Nephron progenitor cell (in vitro differentiated cells): ENCODE measurements at places on chromosomes 16 and 17.

DNA sequence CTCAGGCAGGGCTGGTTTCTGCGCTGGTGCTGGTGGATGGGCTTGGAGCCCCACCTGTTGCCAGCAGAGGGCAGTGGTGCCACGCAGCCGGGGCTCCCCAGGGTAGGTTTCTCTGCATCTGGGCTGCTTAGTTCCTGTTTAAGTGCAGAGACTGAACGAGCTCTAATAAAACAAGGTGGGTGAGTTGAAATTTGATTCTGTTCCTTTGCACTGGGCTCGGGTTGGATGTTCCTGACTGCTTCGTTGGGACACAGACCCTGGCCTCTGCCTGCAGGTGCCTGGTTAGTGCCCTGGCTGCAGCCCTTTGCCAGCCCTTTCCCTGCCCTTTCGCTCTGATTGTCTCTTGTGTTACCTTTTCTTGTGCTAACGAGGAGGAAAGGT, 30.0 kb downstream of the TBCD start:
- DNase-seq, result peak; percentile 90

DNA sequence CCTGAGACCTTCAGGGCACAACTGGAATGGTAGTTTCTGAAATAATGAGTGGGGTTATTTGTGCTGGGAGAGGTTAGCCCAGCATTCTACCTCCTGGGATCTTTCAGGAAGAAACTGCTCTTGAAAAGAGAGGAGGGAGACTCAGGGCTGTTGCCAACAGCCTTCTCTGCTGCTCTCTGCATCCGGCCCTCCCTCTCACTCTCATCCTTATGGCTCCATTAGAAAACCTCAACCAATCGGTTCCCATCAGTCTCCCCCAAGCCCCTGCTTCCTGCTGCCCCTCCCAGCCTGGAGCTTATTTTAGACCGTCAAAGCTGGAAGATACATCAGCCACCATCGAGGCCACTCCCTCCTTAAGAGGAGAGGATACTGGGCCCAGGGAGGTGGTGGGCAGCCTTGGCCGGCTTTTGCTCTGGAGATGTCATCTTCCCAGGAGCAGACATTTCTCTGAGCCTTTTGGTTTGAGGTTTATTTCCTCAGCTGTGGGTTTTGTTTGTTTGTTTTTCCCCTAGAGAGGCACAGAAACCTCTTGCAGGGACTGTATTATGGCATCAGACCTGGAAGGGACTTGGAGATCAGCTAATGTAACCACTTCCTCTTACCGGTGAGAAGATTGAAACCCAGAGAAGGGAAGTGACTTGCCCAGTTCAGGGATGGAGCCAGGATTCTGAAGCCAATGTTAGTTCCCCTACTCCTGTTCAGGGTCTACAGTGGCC, 2.7 kb downstream of the MPRIP start:
- DNase-seq, result peak; percentile 39

GRCh38 chr16:75443298-75443697, 10.0 kb upstream of the CFDP1 start:
- no peak for DNase-seq

DNA sequence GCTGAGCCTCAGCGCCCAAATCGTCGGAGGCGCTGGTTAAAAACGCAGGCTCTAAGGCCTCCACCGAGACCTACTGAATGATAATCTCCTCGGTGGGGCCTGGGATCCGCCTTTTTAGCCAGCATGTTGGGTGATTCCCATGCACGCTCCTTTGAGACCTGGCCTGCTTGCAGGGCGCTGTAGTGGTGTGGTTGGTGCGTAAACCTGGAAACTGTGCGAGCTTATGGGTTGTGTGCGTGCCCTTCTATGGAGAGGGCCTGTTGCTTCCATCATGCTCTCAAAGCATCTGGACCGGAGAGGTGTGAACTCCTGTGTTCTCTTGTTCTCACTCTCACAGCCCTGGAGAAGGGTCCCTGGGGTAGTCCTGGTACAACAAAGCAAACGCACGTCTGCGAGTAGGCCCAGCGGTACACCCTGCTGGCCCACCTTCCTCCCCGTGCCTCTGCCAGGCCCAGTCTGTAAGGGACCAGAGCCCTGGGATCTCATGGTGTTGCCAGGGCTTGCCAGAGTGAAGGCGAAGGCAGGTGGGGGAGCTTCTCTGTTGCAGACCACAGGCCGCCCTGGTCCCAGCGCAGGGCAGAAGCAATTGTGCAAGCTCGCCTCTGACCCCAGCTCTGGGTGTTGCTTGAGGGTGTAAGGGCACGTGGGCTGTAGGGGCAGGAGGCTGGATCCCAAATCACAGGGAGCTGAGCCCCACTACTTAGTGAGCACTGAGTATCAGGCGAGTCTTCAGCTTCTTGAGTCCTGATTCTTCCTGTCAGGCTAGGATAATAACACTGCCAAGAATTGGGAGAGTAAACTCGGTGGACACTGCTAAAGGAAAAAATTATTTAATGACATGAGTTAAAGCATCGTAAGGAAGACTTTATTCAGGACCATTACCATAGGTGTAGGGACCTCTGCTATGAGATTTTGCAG, 879 bp upstream of the LRRC75A start:
- DNase-seq, result no peak
